Endodermal cell (in vitro differentiated cells): ENCODE measurements at places on chromosomes 1 and 21.
A peak's percentile ranks its signal among the peaks of the same experiment; 100 is the strongest.

GRCh38 chr21:38927776-38928175, 122.0 kb downstream of the ETS2 start:
- H3K36me3 ChIP-seq = no peaks in the 10 kb centered on the region
- no peak overlapping the region for H3K4me3 ChIP-seq
- H3K4me1 ChIP-seq = no peaks in the 10 kb centered on the region
- no peak overlapping the region for H3K27ac ChIP-seq

DNA sequence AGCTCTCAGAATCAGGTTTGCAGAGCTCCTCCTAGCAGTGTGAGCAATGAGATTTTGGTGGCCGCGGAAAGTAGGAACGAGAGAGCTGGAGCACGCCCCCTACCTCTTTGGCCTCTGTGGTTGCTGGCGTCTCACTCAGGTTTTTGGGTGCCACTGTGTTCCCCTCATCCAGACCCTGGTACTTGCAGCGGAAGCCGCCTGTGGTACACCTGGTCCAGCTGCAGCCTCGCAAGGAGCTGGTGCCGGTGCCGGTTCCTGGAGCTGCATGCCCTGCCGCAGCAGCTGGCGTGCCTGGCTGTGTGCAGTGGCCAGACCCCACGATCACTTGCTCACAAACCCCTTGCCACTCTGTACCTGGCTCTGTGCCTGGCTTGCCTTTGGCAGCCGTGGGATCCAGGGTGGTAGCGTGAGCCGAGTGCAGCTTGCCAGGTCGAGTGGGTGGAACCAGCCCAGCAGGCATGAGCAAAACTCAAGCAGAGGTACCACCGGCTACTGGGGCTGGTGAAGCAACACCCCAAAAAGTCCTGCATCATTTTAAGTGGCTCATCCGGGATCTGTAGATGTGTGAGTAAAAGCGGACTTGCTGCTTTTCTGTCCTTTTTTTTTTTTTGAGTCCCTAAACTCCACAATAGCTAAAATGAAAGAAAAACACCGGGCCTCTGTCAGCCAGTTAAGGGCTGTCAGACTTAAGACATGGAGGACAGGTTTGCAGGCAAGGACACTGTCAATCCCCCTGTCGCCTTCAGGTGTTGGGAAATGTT, 844.9 kb downstream of the KCNT2 start:
- H3K27ac ChIP-seq = no peak overlapping the region
- no peak overlapping the region for H3K4me3 ChIP-seq
- no peaks in the 10 kb centered on the region for H3K4me1 ChIP-seq
- H3K27me3 ChIP-seq = no peaks in the 10 kb centered on the region
- peak; percentile 51 for DNase-seq

GRCh38 chr1:163565166-163565565, 243.4 kb downstream of the NUF2 start:
- H3K4me1 ChIP-seq = peaks cover 8% of the 10 kb centered on the region
- no peaks in the 10 kb centered on the region for H3K27me3 ChIP-seq
- peak; percentile 51 for DNase-seq
- peak overlapping the region; percentile 94 for H3K27ac ChIP-seq
- no peak overlapping the region for H3K4me3 ChIP-seq

DNA sequence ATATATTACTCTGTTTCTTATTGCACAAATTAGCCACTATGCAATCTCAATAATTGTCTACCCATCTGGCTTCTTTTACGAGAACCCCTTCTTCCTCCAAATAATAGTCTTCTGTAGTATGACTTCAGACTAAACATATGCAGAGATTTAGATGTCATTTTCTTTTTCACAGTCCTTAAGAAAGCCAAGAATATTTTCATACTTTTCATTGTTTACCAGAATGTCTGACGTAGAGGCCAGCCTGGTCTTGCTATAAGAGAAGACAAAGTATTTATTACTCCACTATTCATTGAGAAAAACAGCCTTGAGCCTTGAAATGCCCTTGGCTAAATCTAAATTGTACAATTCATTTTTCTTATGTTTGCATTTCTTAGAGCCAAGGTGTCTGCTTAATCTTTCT, 714.9 kb upstream of the CXADR start:
- H3K4me1 ChIP-seq = no peaks in the 10 kb centered on the region
- peak overlapping the region; percentile 40 for H3K27ac ChIP-seq
- no peaks in the 10 kb centered on the region for H3K36me3 ChIP-seq
- H3K27me3 ChIP-seq = no peaks in the 10 kb centered on the region
- DNase-seq = no peak
- H3K4me3 ChIP-seq = no peak overlapping the region

- no peak for DNase-seq
- no peak overlapping the region for H3K27ac ChIP-seq
- no peaks in the 10 kb centered on the region for H3K36me3 ChIP-seq
- H3K4me3 ChIP-seq = peak overlapping the region; percentile 93
- H3K4me1 ChIP-seq = no peaks in the 10 kb centered on the region
These were observed 1.7 kb downstream of the RLF start for GRCh38 chr1:40162753-40163441.

DNA sequence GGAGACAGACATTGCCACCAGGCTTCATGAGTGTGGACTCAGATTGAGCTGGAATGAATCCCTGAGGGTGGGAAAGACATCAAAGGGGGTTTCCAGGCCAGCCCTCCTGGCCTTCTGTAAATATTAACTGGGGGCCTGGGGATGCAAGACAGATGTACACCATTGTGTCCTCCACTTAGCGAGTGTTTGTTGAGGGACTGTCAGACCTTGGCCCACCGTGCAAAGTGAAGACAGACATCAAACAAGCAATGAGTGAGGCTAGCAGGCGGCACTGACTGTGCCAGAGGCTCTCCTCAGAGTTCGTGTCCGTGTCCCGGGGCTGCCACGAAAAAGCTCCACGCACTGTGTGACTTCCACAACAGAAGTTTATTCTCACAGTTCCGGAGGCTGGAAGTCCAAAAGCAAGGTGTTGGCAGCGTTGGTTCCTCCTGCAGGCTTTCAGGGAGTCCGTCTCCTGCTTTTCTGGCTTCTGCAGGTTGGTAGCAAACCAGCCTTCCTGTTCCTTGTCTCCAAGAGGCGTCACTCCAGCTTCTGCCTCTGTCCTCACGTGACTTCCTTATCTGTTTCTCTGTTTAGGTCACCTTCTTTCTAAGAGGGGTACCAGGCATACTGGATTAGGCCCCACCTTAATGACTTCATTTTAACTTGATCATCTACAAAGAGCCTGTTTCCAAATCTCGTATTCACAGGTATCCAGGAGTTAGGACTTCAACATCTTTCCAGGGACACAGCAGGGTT, 59.1 kb downstream of the DISP3 start:
- DNase-seq = no peak
- no peak overlapping the region for H3K27ac ChIP-seq
- H3K36me3 ChIP-seq = no peaks in the 10 kb centered on the region
- H3K27me3 ChIP-seq = no peaks in the 10 kb centered on the region
- H3K4me3 ChIP-seq = no peak overlapping the region

DNA sequence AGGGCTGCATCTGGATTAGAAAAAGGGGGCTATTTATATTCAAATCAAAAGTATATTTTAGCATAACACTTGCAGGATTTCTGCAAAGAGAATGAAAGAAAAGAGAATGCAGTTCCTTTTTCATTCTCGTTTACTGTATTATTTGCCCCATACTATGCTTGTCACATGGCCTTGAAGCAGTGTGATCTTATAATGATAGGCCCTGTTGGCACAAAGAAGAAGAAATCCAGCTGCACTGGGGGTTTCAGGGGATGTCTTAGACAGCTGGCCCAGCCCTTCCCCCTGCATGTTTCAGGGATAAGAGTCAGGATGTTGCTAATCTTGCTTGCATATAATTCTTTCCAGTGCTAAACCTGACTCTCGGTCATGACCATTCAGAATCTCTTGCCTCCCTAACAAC, 369.5 kb downstream of the SEC16B start:
- no peaks in the 10 kb centered on the region for H3K4me1 ChIP-seq
- no peak overlapping the region for H3K4me3 ChIP-seq
- no peaks in the 10 kb centered on the region for H3K36me3 ChIP-seq
- no peak for DNase-seq

- no peak overlapping the region for H3K27ac ChIP-seq
- no peaks in the 10 kb centered on the region for H3K27me3 ChIP-seq
- DNase-seq = no peak
- no peaks in the 10 kb centered on the region for H3K4me1 ChIP-seq
- no peak overlapping the region for H3K4me3 ChIP-seq
These were observed 77.5 kb upstream of the PLD5 start for GRCh38 chr1:242602001-242602400.

DNA sequence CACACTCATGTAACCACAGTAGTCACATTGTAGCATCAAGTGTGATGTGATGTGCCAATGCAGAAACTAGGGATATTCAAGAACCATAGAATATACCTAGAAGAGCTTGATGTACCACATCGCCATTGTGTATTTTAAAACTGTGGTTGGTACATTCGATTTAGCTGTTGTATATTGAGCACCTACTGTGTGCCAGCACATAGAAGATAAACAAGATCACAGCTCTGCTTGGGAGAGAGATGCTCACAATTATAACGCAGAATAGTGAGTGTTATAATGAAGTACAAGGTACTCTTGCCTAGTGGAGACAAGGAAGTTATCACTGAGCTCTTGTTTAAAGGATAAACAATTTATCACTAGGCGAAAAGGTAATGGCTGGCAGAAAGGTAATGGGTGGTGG, 4.7 kb downstream of the BTF3L4 start:
- H3K4me3 ChIP-seq = no peak overlapping the region
- H3K27ac ChIP-seq = no peak overlapping the region
- no peak for DNase-seq
- H3K27me3 ChIP-seq = no peaks in the 10 kb centered on the region
- H3K4me1 ChIP-seq = no peaks in the 10 kb centered on the region
- H3K36me3 ChIP-seq = peaks cover 45% of the 10 kb centered on the region

DNA sequence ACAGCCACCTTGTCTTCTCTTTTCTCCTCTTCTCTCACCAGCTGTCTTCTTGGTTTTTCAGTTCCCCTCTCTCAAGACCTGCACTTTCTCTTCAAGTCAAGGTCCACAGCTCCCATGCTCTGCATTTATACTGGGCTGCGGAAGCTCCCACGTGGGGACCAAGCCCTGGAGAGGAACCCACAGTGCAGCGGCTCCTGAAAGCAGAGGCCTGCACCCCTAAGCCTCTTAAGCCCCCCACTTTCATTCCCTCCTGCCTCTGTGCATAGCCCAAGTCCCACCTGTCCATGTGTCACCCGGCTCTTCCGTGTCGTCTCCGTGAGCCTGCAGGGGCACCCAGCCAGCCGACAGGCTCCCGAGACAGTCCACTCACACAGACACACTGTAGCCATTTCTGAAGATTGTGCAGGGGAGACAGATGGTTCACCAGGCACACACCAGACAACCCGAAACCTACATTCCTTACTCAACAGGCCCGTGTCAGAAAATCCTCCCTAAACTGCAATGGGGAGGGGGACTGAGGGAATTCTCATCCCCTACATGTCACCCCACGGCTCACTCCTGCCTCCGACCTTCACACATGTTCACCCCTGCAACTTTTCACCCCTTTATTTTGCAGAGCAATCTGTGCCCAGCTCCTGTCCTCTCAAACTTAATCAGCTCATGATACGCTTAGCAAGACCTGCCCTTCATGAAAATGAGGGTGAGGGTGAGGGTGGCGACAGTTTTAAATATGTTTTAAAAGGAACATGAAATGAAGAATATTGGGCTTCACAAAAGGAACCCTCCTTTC, 6.3 kb downstream of the MX2 start:
- no peaks in the 10 kb centered on the region for H3K36me3 ChIP-seq
- no peaks in the 10 kb centered on the region for H3K27me3 ChIP-seq
- no peak overlapping the region for H3K4me3 ChIP-seq
- no peaks in the 10 kb centered on the region for H3K4me1 ChIP-seq
- no peak overlapping the region for H3K27ac ChIP-seq

- peak; percentile 72 for DNase-seq
- no peak overlapping the region for H3K4me3 ChIP-seq
- H3K27me3 ChIP-seq = peaks cover 24% of the 10 kb centered on the region
- H3K27ac ChIP-seq = no peak overlapping the region
These were observed 341.0 kb upstream of the USP24 start for GRCh38 chr1:55555956-55556725.

DNA sequence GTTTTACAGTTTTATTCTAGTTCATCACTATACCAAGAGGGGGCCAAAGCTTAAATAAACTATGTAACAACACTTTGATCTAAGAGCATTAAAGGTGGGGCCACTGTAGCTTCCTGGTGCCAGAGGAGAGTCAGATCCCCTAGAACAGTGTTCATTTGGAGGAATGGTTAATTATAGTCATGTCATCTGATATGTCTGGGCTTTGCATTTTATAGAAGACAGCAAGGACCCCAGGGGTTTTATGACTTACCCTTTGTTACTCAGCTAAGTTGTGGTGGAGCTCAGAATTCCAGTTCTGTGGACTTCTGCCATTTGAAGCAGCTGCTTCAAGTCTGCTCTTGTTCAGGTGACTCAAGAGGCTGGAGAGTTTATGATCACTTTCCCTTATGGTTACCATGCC, 16.7 kb downstream of the KDM4A start:
- H3K4me1 ChIP-seq = no peaks in the 10 kb centered on the region
- peaks cover 95% of the 10 kb centered on the region for H3K36me3 ChIP-seq
- no peak for DNase-seq
- no peaks in the 10 kb centered on the region for H3K27me3 ChIP-seq
- no peak overlapping the region for H3K4me3 ChIP-seq

DNA sequence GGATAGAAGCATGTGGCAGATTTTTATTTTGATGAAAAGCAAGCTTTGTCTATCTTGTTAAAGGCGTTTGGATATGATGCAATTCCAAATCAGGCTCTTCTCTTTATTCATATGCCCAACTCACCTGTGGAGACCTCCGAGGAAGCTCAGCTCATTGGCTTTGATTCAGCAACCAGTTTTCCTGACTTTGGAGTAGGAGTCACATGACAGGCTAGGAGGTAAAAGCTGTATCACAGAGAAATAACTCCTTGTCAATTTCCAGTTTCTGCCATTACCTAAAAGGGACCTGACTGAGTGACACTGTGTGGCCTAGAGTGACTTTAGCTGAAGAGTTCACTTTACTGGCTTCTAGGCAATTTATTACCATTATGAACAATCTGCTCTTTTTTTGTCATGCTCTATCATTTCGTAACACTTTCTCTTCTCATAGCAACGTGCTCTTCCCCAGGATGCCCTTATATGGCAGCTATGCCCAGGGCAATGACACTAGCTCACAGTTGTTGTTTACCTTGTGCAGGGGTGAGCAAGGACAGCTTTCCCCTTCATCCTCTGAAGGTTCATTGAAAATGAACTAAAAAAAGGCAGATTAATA, 107.2 kb downstream of the KCNK1 start:
- H3K36me3 ChIP-seq = no peaks in the 10 kb centered on the region
- no peak overlapping the region for H3K27ac ChIP-seq
- no peak overlapping the region for H3K4me3 ChIP-seq
- H3K27me3 ChIP-seq = no peaks in the 10 kb centered on the region
- peaks cover 14% of the 10 kb centered on the region for H3K4me1 ChIP-seq

DNA sequence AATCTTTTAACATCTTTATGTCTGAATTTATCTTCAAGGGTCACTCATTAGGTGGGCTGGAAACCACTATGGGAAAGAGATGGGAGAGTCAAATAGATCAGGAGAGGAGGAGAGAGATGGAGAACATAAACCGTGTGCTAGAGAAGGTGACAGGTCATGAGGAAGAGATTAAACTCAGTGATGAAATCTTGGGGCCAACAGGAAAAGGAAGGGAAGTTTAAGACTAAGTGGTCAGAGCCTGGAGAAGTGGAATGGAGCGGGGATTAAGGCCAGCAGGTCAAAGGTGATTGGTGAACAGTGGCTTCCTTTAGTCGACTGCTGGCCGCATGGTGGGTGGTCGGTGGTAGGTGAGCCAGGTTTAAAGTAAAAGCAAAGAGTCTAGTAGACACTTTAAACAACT, 169.3 kb upstream of the IVNS1ABP start:
- H3K27ac ChIP-seq = no peak overlapping the region
- no peak for DNase-seq
- H3K36me3 ChIP-seq = no peaks in the 10 kb centered on the region
